ENCODE measurements at places on chromosomes 3 and 15.

- DNase-seq, result no peak
Observed at GRCh38 chr15:82122746-82123400, 77.1 kb upstream of the MEX3B start.

- no peak for DNase-seq
Observed at GRCh38 chr3:78139166-78139565, 1099.3 kb downstream of the ROBO2 start.

- no peak for DNase-seq
Observed at GRCh38 chr3:190886945-190887344, 24.5 kb upstream of the GMNC start.

GRCh38 chr15:71461748-71462147, 346.5 kb downstream of the THSD4 start:
- no peak for DNase-seq

- no peak for DNase-seq
Observed at GRCh38 chr3:18234717-18235335, 190.3 kb downstream of the SATB1 start.

DNA sequence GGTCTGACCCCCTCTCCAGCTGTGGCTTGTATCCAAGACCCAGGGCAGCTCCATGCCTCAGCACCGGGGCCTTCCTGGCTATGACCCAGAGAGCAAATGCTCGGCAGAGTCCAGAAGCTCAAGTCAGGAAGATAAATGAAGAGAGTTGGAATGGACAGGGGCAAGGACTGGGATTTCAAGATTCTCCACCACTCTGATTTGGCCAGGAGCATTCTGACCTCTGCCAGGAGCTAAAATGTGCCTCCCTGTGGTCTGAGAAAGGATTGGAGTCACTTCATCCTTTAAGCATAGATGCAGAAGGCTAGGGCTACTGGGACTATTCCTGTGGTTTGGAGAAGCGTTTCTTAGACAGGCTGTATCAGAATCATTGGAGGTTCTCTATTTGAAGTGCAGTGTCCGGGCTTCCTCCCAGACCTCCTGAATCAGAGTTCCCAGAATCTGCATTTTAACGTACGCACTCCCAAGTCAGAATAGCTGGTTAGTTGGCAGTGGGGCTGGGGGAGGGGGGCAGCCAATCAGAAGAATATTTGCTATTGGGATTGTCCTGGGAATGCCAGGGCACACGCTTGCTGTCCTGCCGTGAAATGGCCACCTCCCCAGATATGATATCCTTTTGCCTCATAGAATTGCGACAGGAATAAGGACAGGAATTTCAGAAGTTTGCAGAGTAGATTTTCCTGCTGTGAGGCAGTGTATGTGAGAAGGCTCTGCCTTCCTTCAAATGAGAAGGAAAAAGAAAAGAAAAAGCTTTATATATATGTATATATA, 57.4 kb downstream of the HRH1 start:
- no peak for DNase-seq

DNA sequence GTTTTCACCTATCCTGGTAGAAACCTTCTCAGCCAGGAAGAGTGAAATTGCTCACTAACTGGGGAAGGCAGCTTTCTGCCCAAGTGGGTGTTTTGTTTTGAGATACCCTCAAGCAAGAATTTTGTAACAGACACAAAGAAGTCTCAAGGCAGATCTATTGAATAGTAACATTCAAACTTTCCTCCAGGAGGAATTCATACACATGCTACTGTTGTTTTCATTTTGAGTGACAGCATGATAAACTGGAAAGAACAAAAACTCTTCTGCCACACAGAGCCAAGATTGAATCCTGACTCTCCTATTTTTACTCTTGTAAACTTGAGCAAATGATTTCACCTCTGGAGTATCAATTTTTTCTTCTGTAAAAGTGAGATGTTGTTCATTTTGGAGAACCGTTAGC, 54.8 kb upstream of the MBNL1 start:
- no peak for DNase-seq

All from activated naive CD4-positive, alpha-beta T cell (primary cell).